ENCODE measurements at places on chromosomes 4 and X.
A peak's percentile ranks its signal among the peaks of the same experiment; 100 is the strongest.

GRCh38 chr4:173280998-173281397 lies 53.2 kb downstream of the HMGB2 start:
- no peak for DNase-seq

- no peak for DNase-seq
Measured at GRCh38 chr4:56742080-56742871, 61.2 kb upstream of the HOPX start.

GRCh38 chrX:98207947-98208346 lies 1324.2 kb downstream of the RPA4 start:
- no peak for DNase-seq

- DNase-seq = no peak
Measured at GRCh38 chrX:40120838-40121580, 23.3 kb upstream of the BCOR start.

DNA sequence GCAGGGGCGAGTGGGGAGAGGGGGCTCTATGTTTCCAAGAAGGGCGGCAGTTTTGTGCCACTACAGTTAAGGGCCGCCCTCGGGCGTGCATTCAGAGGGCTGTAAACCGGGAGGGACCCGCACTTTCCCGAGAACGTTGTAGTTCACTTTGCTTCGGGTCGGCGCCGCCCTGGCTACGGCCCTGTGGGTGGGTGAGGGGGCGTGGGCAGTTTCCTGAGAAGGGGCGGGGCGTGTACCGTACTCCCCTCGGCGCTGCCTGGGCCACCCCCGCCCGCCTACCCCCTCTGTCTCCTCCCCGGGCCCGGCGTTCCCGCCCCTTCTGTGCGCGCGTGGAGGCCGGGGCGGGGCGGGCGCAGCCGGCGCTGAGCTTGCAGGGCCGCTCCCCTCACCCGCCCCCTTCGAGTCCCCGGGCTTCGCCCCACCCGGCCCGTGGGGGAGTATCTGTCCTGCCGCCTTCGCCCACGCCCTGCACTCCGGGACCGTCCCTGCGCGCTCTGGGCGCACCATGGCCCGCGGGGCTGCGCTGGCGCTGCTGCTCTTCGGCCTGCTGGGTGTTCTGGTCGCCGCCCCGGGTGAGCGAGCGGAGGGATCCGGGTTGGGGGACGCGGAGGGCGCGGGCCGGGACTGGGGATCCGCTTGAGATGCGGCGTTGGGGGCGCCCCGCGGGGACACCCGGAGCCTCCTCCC lies at the start of gene CD99:
Gene CD99 (plus strand): TSS at position 440 of the 687 bp plus-strand sequence. CDS start 66 bp downstream, at position 506.
- peak; percentile 91 for DNase-seq

DNA sequence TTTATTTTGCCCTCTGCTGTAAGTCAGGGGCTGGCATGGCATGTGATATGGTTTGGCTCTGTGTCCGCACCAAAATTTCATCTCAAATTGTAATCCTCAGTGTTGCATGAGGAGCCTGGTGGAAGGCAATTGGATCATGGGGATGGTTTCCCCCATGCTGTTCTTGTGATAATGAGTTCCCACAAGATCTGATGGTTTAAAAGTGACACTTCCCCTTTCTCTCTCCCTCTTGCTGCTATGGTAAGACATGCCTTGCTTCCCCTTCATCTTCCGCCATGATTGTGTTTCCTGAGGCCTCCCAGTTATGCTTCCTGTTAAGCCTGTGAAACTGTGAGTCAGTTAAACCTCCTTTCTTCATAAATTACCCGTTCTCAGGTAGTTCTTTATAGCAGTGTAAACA lies 72.0 kb upstream of the MSX1 start:
- no peak for DNase-seq

DNA sequence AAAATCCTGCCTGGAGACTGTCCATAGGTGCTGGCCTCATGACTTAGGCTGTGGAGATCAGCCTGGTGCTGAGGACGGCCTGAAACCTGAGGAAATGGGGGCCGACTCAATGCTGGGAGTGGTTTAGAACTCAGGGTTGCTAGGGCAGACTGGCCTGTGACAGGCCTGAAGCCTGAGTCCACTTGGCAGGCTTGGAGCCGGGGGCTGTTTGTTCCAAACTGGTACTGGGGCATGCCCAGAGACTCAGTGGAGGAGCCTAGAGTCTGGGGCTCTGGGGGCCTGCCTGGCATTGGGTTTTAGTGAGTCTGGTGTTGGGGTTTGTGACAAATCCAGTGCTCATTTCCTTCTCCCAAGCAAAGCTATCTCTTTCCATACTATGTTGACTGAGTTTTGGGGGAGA lies 489.7 kb upstream of the CNKSR2 start:
- no peak for DNase-seq

GRCh38 chr4:94911106-94911505 lies 153.4 kb downstream of the BMPR1B start:
- DNase-seq = no peak

- no peak for DNase-seq
Measured at GRCh38 chrX:10177601-10178000, 20.8 kb downstream of the CLCN4 start.

- DNase-seq = no peak
Measured at GRCh38 chrX:115560978-115561604, at the start of gene PLS3. TSS of gene PLS3 (plus strand) at chrX:115561174. CDS start at chrX:115610251, 49,077 bp downstream.

GRCh38 chrX:154526901-154527675 lies 11.1 kb upstream of the FAM3A start:
- no peak for DNase-seq

- DNase-seq = no peak
Measured at GRCh38 chr4:89661173-89661899, 175.6 kb downstream of the SNCA start.

- DNase-seq = no peak
Measured at GRCh38 chr4:176320976-176321361, 1.2 kb downstream of the SPCS3 start.
